ENCODE measurements at places on chromosomes 5 and 9.
A peak's percentile ranks its signal among the peaks of the same experiment; 100 is the strongest.

- no peak for DNase-seq
Observed at GRCh38 chr9:2839040-2839439, 4.9 kb downstream of the PUM3 start.

DNA sequence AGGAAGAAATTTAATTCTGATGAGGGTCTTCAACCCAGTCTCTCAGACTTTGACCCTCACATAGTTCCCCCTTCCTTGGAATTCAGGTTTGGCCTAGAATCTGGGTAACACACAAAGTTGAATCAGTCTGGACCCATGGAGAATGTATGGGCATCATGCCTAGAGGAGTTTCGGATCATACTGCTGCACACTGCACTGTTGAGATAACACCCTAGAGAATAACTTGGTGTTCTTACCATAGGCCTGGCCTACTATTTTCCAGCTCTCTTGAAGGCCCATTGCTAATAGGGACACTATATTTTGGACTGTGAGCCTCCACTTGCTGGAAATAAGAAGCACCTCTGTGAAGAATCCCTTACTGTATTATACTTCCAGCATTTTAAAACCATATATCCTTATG lies 413.5 kb downstream of the PLK2 start:
- no peak for DNase-seq

- peak; percentile 77 for DNase-seq
Observed at GRCh38 chr5:173968154-173968797, 20.7 kb upstream of the C5orf47 start.

DNA sequence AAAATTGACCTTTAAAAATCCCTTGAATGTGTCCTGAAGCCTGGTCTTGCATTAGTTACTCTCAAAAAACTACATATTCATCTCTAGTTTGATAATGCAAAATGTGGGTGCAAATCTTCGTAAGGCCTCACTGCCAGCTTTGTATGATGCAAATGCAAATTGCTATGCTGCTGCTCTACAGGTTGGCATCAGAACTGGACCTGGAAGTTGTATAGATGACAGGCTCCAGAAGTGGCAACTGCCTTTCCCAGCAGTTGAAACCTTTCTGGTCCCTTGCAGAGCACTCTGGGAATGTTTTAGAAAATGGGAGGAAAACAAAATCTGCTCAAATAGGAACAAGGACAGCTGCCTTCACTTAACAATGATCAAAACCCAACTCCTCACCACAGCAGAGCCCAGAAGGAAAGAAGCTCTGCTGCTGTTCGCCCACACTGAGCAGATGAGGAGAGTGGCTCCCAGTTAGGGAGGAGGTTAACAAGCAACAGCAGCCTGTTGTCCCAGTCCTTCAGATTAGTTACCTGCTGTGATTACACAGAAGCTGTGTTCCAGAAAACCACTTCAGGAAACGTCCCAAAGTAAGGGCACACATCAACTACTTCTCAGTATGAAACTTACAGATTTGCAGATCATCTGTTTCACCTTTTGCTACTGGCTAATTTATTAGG lies 93.5 kb downstream of the PLPP1 start:
- peak; percentile 22 for DNase-seq

- DNase-seq = no peak
Observed at GRCh38 chr5:41482715-41483114, 27.7 kb downstream of the PLCXD3 start.

- no peak for DNase-seq
Observed at GRCh38 chr5:135862086-135862485, 27.6 kb downstream of the SLC25A48 start.

DNA sequence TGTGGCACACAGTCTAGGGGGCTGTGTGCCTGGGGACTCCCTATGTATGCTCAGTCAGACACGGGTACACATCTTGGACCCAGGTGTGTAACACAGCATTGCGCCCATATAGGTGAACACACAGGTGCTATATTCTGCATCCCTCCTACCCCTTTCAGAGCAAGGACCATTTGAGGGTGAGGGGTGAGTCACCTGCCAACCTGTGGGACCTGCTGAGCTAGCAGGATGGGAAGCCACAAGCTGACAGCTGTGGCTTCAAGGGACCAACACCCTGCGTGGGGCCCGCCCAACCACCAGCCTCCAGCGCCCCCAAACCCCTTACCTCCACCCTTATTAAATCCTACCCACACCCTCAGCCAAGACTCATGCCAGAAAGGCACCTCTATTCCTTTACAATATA lies 14.6 kb upstream of the AQP7 start:
- no peak for DNase-seq

- DNase-seq = no peak
Observed at GRCh38 chr9:71916834-71917534, 5.5 kb downstream of the C9orf85 start.

- DNase-seq = peak; percentile 62
Observed at GRCh38 chr5:24633715-24634325, 11.0 kb downstream of the CDH10 start.

- DNase-seq = no peak
Observed at GRCh38 chr5:140186267-140186671, 11.3 kb downstream of the CYSTM1 start.

DNA sequence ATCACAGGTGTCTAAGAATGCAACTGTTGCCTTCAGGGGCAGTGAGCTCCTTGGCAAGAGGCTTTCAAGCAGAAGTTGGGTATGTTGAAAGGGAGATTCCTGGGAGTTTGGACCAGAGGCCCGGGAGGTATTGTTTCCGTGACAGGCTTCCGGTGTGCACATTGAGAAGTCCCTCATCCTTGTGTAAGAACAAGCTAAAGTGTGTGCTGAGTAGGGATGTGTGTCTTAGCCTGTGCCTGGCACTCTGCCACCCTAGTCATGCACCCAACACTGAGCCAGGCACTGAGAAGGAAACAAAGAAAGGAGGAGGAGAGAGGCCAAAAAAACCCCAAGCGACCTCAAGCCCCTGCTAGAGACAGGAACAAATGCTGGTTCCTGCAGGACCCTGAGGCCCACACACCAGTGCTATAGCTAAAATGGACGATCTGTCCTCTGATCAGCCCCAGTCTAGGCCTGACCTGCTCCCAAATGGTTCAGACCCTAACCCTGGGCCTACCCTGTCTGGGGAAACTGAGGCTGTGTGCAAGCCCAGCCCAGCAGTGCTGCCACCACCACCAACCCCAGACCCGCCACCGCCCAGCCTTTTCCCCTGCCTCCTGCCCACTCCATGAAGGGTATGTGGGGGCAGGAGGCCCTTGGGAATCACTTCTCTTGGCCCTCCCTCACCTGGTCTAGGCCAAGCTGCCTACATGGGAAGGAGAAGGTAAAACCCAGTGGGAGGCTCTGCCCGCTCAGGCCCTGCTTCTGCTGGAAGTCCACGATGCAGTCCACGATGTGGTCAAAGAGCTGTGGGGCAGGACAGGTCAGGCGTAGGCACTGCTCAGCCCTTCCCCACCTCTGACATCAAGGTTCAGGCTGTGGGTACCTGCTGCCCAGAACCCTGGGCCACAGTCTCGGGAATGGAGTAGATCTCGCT lies 12.6 kb downstream of the HK3 start:
- DNase-seq = no peak

DNA sequence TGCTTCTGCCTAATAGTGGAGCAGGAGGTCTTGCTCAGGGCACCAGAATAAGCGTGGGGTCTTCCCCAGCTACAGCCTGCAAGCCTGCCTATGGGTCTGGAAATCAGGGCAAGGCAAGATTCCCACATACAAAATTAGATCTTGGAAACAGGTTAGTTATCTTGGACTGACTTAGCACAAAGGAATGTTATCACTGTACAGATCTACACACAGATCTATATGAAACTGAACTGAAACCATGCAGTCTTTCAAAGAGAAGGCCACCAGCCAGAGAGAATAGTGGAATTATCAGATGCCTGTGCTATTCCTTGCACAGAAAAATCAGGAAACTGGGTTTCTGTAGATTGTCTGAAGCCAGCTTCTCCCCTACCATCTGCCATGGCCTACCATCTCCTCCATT lies 585.7 kb downstream of the ACTL7B start:
- DNase-seq = no peak

DNA sequence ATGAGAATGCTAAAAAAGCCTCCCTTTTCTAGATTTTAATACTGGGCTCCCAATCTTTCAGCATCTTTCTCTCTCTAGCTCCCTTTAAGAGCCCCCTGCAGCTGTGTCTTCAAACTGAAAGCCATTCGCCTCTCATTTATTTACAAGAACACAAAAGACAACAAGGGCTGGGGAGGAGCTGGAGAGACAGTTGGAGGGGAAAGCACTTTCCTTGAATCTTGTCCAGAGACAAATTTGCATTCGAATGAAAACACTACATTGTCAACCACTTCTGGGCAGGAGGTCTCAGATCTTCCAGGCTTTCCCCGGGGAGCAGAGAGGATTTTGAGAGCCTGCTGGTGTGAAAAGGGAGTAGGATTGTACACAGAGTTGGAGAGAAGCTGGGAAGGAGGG lies 518.3 kb downstream of the CTNND2 start:
- peak; percentile 93 for DNase-seq

- DNase-seq = peak; percentile 32
Observed at GRCh38 chr9:93094658-93095204, 1.3 kb upstream of the CARD19 start.

DNA sequence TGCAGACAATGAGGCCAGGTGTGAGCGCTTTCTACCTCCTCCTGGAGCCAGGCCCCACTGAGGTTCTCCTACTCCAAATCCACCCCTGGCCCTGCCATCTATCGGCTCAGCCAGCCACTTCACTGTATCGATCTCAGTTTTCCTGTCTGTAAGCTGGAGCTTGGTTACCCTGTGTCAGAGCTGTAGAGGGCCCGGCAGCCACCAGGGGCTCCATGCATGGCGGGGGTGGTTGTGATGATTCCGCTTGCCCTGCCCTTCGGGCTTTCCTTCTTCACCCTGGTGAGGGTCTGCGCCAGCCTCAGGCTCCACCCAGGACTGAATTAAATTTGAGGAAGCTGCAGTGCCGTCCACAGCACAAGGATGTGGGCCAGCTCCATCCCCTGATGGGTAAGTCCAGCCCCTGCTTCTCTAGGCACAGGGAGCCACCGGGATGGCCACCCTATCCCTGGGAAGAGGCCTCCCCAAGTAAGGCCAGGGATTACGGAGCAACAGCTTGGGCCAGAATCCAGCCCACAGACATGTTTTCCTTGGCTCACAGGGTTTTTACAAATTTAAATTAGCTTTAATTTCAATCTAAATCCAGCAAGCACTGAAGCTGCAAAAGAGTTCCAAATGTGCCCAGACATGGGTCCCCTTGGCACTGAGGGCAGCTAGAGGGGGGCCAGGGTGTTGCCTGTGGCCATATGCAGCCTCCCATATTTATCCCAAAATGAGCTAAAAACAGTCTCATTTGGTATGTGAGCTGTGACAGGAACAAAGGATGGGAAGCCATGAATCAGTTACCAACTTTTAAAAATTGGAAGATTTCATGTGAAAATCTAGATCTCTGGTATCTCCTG lies 89.1 kb upstream of the FBXW11 start:
- DNase-seq = peak; percentile 58
